ENCODE measurements at places on chromosomes 12 and 14.

GRCh38 chr14:75430116-75430515, 2.3 kb downstream of the JDP2 start:
- no peak for DNase-seq

- DNase-seq: peak; percentile 76
Observed at GRCh38 chr12:122226366-122227125, 694 bp upstream of the DIABLO start.

DNA sequence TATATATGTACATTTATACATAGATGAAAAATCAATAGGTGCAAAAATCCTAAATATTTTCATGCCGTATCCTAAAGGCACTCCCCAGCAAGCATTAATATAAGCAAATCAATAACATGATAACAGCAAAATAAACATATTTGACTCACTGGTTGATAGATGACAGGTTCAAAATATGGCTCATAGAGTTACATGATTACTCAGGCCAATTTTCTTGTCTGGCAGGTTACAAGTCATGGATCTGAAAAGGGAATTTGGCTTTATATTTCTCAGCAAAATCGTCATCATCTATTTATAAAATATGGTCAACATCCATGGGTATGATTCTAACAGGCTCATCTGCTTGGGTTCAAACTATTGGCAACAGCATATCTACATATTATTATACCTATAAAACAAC, 34.9 kb upstream of the SYT1 start:
- no peak for DNase-seq

DNA sequence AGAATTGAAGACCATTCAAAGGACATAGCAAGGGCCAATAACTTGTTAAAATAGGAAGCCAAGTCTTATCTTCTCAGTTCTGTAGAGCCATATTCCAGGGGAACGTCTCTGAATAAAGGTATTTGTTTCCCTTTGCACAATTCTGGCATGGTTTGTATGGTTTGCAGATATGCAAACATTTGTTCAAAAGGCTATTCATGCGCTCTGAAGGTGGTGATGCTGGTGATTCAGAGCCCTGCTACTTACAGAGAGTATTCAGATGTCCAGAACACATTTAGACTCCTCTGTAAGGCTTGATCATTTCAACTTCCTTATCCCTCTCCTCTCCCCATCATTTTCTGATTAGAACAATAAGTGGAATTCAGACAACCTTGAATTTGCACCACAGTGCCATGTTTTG, 35.9 kb downstream of the SLC4A8 start:
- DNase-seq: no peak

DNA sequence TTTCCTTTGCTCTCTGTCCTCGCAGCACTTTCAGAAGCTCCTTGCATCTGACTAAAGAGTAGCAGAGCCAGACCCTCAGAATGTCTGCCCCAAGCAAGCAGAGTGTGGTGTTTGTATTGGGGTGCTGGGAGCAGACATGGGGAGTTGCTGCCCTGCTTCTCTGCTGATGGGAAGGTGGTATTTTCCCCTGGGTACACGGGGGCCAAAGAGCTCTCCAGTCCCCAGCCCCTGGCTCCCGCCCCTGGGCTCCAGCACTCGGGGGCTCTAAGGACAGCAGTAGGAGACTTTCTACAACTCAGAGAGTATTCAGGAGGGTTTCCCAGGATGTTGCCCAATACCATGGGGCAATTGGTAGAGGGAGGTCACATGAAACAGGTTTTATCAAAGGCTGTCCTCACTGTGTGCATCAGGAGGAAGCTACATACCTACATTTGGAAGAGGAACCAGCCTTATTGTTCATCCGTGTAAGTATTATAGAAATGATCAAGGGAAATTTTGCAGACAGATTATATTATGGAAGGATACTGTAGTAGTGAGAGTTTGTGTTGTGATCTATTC, 50.3 kb downstream of the DAD1 start:
- DNase-seq: no peak

GRCh38 chr12:124632519-124632984, 65.1 kb upstream of the NCOR2 start:
- no peak for DNase-seq

Measured in glutamatergic neuron (in vitro differentiated cells).